ENCODE measurements at places on chromosomes 16 and 17.

GRCh38 chr16:24139282-24139681 lies 116.9 kb upstream of the CACNG3 start:
- DNase-seq, result peak; percentile 14

GRCh38 chr16:58510097-58510775 lies 5.1 kb upstream of the SETD6 start:
- no peak for DNase-seq

- no peak for DNase-seq
These were observed 147.6 kb upstream of the HLF start for GRCh38 chr17:55117164-55117563.

DNA sequence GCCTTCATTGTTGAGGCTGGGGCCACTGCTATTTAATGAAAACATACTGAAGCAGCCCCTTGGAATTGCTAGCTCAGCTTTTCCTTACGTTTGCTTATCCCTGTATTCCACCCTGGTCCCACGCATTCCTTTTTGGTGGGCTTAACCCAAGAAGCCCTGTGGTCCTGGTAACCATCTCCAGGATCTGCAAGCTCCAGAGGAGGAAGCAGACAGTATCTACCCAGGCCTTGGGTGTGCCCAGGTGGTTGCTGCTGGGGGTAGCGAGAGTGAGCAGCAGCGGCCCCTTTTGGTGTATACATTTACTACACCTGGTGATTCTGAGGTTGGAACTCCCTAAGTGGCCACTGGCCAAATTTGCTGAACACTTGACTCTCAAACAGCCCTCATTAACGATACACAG lies 97.7 kb downstream of the CBLN1 start:
- DNase-seq, result no peak

GRCh38 chr16:72094266-72094610 lies 591 bp downstream of the DHX38 start:
- no peak for DNase-seq

DNA sequence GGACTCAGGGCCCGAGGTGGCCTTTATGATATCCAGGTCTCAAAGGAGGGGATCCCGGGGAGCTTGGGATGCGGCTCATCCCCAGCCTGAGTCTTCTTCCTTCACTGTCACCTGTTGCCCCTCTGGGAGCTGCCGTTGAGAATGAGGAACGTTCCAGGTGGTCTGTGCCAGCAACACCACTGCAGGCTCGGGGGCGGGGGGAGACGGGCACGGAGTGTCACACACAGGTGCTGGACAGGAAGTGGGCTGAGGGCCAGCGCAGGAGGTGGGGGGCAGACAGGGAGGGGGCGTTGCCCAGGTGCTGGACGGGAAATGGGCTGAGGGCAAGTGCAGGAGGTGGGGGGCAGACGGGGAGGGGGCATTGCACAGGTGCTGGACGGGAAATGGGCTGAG lies 28.2 kb downstream of the METRNL start:
- DNase-seq, result no peak

GRCh38 chr17:46972346-46972745 lies 6.7 kb downstream of the RPRML start:
- DNase-seq, result no peak

DNA sequence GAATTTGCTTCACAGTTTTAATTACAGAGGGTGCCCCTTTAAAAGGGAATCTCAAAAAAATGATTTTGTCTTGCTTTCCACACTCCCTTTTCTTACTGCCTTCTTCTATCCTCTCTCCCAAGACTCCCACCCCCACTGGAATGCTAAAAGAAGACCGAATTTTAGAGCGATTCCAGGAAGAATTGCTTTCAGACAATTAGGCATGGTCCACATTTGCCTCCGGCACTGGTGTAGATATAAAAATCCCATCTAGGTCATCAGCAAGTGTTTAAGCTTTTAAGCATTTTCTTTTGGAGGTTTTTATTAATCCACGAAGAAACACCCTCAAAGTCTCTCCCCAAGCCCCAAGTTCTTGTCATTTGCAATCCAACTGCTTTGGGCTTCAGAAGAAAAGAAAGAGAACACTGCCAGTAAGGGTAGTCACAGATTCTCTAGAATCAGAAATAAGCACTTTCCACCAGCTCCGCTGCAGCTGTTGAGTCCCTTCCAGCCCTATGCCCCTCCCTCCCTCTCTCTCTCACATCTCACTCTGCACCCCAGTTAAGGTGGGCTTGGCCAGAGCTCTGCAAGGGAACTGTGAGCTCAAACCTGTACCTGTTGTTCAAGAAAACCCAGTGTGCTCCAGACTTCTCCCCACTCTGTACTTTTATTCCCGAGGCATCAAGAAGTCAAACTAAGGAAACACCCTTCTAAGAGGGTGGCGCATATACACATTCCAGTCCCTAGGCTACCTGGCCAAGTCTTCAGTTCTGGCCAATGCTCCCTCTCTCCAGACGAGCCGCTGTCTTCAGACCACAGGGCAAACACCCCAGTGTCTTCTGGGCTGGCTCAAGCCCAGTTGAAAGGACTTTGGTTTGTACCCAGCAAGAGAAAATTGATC lies 170.2 kb downstream of the RGS9 start:
- DNase-seq, result no peak

DNA sequence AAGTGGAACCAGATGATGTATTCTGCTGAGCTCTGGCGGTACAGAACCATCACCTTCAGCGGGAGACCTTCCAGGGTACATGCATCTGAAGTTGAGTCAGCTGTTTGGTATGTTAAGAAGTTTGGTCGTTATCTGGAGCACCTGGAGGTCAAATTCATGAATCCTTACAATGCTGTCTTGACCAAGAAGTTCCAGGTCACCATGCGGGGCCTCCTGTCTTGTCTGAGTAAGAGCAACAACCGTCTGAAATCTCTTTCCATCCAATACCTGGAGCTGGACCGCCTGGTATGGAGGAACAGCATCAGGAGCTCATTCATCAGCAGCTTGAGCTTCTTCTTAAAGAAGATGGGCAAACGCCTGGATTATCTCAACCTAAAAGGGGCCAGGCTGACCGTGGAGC lies 4.0 kb downstream of the FBXO39 start:
- no peak for DNase-seq

GRCh38 chr16:86899151-86899550 lies 320.8 kb downstream of the FOXL1 start:
- DNase-seq, result no peak

DNA sequence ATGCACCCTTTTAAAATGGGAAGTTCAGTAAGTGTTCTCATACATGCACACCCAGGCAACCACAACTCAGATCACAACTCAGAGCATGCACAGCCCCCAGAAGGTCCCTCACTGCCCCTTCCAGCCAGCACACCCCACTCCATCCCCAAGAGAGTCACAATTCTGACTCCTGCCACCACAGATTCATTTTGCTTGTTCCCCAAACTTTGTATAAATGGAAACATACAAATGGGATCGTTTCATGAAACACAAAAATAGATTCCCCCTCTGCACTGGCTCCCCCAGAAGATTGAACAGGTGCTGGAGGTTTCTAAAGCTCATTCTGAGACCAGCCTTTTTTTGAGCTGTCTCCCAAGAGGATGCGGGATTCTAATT lies 3.3 kb upstream of the TNFRSF13B start:
- no peak for DNase-seq

GRCh38 chr17:40348562-40349476 lies 15.7 kb downstream of the GJD3 start:
- peak; percentile 86 for DNase-seq

DNA sequence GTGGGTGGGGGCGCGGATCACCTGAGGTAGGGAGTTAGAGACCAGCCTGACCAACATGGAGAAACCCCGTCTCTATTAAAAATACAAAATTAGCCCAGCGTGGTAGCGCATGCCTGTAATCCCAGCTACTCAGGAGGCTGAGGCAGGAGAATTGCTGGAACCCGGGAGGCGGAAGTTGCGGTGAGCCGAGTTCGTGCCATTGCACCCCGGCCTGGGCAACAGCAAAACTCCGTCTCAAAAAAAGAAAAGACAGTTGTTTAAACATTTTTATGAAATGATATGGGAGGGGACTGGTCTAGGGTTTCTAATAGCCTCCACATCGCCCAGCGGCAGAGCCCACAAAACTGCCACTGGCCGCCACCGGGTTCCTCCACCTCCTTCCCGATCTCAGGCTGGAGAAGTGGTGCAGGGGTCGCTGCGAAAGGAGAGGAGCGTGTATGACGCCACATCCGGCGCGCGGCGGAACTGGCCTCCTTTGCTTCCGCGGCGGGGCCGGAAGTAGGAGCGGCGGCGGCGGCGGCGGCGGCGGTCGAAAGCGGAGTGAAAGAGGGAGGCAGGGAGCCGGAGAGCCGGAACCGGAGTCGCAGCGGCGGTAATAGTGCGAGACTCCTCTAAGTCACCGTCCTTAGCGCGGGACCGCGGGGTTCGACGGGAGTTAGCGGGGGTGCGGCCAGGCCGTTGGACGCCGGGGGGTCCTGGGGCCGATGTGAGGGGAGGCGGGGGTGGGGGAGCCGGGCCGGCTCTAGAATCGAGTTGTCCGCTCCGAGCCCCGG lies at the start of gene PPP4C:
Gene PPP4C (plus strand): TSS at position 492 of the 773 bp plus-strand sequence. CDS start 384 bp downstream, outside the sequence.
- peak; percentile 77 for DNase-seq

GRCh38 chr16:70390774-70391173 lies 44.1 kb downstream of the DDX19A start:
- DNase-seq, result no peak

GRCh38 chr17:60079401-60080243 lies 901 bp upstream of the HEATR6 start:
- no peak for DNase-seq

DNA sequence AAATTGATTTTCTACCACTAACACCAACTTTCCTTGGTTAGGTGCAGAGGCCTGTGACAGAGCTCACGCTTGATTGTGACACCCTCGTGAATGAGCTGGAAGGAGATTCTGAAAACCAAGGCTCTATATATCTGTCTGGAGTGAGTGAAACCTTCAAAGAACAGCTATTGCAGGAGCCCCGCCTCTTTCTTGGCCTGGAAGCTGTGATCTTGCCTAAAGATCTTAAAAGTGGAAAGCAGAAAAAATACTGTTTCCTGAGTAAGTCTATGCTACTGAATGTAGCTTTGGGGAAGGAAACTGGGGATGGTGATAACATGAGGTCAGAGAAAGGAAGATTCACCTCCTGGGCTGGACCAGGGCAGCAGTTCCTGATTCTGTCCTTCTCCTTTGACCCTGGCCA lies 38.3 kb downstream of the REXO5 start:
- no peak for DNase-seq

DNA sequence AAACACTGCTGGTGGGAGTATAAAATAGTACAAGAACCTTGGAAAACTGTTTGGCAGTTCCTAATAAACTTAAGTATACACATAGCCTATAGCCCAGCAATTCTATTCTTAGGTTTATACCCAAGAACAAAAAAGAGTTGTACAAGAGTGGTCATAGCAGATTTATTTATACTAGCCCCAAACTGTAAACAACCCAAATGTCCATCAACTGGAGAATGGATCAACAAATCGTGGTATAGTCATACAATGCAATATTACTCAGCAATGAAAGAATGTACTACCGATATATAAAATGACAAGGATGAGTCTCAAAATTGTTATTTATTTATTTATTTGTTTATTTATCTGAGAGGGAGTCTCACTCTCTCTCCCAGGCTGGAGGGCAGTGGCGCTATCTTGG lies 23.1 kb downstream of the GNGT2 start:
- no peak for DNase-seq

GRCh38 chr17:38797828-38798227 lies 1.5 kb downstream of the PIP4K2B start:
- no peak for DNase-seq

- no peak for DNase-seq
These were observed 5.6 kb downstream of the CIAO3 start for GRCh38 chr16:734981-735881.

DNA sequence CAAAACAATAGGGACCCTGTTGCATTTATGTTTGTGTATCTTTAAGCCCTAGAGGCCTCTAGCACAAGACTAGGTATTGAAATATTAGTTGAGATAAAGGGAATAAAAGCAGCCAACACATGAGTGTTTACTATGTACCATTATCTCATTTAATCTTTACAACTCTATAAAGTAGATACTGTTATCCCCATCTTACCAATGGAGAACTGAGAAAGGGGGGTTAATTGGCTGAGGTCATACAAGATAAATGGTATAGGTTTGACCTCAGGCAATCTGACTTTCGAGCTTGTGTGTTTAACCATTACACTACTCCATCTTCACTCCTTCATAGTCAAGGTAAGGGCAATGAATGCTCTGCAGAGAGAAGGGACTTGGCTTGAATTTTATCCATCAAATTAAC lies 26.3 kb upstream of the STAC2 start:
- no peak for DNase-seq

DNA sequence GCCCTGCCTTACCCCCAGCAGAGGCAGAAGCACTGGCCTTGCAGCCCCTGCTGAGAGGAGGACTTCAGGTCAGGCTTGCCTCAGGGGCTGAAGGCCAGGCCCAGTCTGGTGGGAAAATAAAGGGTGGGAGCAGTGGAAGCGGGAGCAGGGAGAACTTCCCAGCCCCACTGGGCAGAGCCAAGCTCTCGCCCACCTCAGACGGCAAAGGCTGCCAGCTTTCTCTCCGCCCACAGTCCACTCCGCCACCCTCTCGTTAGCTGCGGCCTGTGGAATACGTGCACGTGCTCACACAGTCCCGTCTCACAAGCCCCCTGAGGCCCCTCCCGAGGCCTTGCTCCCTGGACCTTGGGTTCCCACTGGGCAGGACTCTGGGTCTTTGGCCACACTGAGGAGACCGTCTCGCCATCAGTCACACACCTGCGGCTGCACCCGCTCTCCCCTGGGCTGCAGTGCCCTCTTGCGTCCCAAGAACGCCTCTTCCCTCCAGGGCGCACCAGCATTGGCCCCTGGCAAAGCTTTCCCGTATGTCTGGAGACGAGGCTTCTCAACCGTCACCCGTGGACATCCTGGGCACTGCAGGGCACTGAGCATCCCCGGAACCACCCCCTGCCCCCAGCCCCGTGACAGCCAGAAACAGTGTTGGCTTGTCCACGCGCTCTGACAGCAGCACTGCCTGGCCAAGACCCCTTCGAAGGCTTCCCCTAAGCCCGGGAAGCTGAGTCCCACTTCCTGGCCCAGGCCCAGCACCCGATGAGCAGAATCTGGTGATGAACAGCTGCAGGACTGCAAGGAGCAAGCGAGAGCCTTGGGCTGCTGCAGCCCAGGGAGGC lies 8.3 kb downstream of the MRPL28 start:
- no peak for DNase-seq

- no peak for DNase-seq
These were observed 184.4 kb upstream of the CDH11 start for GRCh38 chr16:65306300-65306699.

GRCh38 chr17:75498039-75498725 lies 17.2 kb downstream of the CASKIN2 start:
- no peak for DNase-seq

DNA sequence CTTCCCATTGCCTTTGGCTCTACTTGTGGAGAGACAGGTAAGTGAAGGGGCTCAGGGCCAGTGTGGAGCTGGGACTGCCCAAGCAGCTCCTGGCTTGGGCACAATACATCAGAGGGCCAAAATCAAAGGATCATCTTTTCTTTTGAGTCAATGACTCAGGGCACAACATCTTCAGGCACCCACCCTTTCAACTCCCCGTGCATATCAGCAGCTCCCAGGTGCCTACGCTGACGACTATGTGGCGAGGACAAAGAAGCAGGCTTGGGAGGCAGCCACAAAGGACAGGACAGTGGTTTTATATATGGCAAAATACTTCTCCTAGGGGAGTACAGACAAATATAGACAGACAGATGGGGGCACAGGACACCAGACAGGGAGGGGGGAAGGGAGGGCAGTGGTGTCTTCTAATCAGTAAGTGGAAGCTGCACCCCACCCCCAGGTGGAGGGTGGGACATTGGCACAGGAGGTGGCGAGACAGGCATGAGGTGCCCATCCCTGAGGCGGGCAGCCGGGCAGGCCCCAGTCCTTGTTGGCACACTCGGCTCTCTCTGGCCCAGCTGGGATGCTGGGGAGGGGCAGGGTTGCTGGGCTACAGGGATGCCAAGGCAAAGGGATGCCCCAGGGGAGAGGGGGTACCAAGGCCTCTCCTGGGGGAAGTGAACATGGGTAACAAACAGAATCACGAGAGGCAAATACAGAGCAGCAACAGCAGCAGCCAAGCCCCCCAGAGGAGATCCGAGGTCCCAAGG lies 7.7 kb upstream of the ARL5C start:
- no peak for DNase-seq

Measured in nucleus accumbens (tissue), 56 donors.